ENCODE measurements at places on chromosomes 13 and 19. TPM values are rescaled to one million over a fixed set of nuclear protein-coding genes. Genes with fewer than 3 reads are reported as not detected.

PLEKHA4 gene
- 10.6 TPM for total RNA-seq

KLK10 gene
- not detected for total RNA-seq

PROZ gene
- total RNA-seq, result not detected

HSH2D gene
- total RNA-seq, result not detected

PNMA8B gene
- total RNA-seq, result 1.4 TPM

MAST1 gene
- total RNA-seq, result 0.18 TPM

LILRA6 gene
- total RNA-seq, result not detected

ASF1B gene
- total RNA-seq, result 0.65 TPM

CCNA1 gene
- 1.4 TPM for total RNA-seq

CCL25 gene
- not detected for total RNA-seq

MIPEP gene
- total RNA-seq, result 21.8 TPM

AXL gene
- 127 TPM for total RNA-seq

PLIN4 gene
- total RNA-seq, result 0.14 TPM

FGF22 gene
- under 0.01 TPM for total RNA-seq

NCR1 gene
- total RNA-seq, result not detected

CERS4 gene
- 14.5 TPM for total RNA-seq

ACTMAP gene
- total RNA-seq, result 0.37 TPM

C19orf47 gene
- total RNA-seq, result 4.8 TPM

KLHL1 gene
- total RNA-seq, result not detected

GJB6 gene
- total RNA-seq, result not detected
